ENCODE measurements at places on chromosomes 2 and 18.

DNA sequence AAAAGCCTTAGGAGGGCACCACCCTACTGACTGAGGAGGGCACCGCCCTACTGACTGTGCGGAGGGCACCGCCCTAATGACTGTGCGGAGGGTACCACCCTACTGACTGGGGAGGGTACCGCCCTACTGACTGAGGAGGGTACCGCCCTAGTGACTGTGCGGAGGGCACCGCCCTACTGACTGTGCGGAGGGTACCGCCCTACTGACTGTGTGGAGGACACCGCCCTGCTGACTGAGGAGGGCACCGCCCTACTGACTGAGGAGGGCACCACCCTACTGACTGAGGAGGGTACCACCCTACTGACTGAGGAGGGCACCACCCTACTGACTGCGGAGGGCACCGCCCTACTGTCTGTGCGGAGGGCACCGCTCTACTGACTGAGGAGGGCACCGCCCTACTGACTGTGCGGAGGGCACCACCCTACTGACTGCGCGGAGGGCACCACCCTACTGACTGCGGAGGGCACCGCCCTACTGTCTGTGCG, 150.2 kb upstream of the NFATC1 start:
- DNase-seq = no peak

DNA sequence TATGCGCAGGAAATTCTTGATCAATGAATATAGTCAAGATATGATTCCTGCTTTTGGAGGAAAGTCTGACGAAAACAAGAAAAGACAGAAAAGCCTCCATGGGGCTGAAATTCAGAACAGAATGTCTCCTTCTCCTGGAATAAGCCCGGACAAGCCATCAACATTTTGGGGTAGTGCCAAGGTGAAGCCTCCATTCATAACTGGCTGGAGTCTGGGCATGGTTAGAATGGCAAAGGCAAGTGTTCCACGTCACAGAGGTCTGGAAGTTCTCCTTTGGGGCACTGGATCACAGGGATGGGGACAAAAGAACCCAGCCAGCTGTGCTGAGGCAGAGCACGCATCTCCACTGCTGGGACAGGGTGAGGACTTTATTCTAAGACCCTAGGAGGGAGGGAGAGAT, 505.7 kb downstream of the CMPK2 start:
- DNase-seq = no peak

- no peak for DNase-seq
These were observed 1355.5 kb downstream of the SUCLG1 start for GRCh38 chr2:83103613-83104012.

GRCh38 chr2:12057436-12058166, 311.2 kb downstream of the LPIN1 start:
- no peak for DNase-seq

DNA sequence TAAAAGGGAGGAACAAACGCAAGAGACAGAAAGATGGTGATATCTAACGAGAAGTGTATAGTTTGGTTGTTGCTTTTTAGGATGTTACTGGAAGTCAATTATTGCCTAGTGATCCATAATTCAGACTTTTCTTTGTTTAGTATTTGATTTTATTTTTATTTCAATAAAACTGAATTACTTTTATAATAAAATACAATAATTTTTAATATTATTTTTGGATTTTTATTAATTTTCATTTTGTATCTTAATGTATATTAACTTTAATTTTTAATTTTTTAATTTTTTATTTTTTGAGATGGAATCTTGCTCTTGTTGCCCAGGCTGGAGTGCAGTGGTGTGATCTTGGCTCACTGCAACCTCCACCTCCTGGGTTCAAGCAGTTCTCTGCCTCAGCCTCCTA, 55.6 kb downstream of the MTA3 start:
- DNase-seq = no peak

DNA sequence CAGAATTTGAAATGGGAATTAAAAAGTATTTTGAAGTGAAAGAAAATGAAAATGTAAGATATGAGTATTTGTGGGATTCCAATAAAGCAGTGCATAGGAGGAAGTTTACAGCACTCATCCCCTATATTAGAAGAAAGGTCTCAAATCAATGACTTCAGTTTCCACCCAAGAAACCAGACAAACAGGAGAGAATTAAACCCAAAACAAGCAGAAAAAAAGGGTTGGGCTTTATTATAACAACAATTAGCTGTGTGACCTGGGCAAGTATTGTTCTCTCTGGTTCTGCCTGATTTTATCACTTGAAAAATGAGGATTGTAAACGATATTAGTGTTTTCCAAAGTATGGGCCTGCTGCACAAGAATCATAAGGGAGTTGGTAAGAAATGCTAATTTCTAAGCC, 18.3 kb upstream of the LYPD6 start:
- no peak for DNase-seq

- no peak for DNase-seq
These were observed 9.7 kb upstream of the KCNE4 start for GRCh38 chr2:223042284-223042683.

GRCh38 chr18:57025540-57025939, 121.3 kb upstream of the BOD1L2 start:
- DNase-seq = no peak

- DNase-seq = no peak
These were observed 8.6 kb upstream of the KCNE4 start for GRCh38 chr2:223043164-223043941.

DNA sequence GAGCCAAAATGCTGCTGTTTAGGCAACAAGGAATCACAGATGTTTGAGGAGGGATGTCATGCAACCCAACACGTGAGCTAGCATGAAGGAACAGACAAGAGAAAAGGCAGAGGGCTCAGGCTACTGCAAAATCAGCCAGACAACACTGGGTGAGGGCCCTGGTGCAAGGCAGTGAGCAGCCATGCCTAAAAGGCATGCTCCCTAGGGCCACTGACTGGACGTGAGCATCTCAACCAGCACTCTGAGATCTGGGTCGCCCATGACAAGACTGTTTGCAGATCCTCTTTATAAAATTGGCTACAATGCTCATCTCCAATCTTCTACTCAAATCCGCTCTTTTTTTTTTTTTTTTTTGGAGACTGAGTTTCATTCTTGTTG, 49.1 kb downstream of the KIAA2012 start:
- DNase-seq = no peak

DNA sequence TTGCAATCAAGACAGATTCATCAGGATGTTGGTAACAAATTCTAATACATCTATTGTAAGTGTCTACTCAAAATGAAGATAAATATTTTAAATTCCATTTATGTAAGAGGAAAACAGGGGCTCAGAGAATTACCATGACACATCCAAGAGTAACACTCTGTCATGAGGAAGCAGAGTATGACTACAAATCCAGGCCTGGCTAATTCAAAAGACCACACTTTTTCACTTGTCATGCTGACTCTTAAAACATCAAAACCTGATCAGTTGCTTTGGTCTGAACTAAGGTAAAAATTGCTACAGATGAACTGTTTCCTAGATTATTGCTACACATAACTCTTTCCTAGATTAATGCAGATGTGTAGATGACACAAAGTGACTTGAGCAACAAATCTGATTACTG, 880.6 kb downstream of the TSN start:
- DNase-seq = no peak

DNA sequence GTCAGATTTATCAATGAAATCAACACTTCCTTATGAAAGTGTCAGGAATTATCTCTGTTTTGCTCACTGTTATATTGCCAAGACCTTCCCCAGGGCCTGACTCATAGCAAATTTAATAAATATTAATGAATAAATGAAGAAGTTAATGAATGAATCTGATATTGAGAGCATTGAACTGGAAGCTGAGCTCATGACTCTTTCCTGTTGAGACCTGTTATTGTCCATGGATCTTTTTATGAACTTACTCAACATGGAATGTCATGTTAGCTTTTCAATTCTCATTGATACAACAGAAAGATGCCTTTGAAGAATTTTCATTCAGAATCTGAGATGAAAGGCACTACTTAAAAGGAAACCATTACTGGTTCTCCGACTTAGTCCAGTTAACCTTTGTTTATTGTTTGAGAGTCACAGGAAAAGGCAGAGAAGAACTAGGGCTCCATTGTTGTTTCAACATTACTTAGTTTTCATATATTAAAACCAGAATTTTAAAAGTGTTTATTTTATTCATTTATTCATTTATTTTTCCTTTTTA, 90.4 kb upstream of the UNC80 start:
- DNase-seq = no peak

DNA sequence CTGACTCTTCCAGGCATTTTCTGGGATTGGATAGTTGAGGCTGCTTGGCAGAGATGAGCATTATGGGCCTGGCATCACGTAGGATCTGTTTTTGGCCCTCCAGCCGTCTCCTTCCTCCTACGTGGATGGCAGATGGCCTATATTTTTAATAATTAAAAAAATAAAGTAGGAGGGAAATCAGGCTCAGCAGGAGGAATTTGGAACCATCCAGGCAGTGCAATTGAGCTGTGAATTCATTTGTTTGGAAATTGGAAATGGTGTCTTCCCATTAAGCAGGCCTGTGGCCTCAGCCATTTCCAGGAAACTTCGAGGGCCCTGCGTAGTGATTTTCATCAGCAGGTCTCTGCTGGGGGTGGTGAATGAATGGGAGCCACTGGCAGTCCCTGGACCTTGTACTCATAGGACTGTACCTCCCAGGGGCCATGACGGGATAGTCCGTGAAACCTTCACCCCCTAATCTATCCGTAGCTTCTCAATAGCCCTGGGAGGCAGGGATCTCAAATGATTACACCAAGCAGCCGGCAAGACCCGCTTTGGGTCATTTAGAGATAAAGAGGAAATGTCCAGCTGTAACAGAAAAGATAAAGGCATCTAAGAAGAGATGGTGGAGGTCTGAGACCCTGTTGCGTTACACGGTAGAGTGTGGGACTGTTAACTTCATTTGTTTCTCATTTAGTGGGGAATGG, 73.1 kb upstream of the TNP1 start:
- DNase-seq = no peak

DNA sequence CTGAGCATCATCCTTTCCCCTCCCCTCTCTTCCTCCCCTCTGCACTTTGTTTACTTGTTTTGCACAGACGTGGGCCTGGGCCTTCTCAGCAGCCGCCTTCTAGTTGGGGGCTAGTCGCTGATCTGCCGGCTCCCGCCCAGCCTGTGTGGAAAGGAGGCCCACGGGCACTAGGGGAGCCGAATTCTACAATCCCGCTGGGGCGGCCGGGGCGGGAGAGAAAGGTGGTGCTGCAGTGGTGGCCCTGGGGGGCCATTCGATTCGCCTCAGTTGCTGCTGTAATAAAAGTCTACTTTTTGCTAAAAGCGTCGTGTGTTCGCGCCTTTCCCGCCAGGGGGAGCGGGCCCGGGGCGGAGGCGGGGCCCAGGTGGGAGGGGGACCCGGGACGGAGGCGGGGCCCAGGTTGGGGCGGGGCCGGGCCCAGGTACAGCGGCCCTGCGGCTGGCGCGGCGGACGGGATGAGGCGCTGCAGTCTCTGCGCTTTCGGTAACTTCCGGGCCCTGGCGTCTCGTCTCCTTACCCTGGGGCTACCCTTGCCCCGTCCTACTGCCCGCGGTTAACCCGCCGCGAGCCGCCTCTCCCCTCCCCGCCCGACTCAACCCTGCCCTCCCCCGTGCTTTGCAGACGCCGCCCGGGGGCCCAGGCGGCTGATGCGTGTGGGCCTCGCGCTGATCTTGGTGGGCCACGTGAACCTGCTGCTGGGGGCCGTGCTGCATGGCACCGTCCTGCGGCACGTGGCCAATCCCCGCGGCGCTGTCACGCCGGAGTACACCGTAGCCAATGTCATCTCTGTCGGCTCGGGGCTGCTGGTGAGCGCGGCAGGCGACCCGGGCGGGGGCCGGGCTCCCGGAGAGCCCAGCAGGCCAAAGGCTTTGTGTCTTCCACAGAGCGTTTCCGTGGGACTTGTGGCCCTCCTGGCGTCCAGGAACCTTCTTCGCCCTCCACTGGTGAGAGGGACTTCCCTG, at the start of gene KRTCAP3:
Gene KRTCAP3 (plus strand): TSS at position 424 of the 962 bp plus-strand sequence. CDS start 32 bp downstream, at position 456.
- no peak for DNase-seq

DNA sequence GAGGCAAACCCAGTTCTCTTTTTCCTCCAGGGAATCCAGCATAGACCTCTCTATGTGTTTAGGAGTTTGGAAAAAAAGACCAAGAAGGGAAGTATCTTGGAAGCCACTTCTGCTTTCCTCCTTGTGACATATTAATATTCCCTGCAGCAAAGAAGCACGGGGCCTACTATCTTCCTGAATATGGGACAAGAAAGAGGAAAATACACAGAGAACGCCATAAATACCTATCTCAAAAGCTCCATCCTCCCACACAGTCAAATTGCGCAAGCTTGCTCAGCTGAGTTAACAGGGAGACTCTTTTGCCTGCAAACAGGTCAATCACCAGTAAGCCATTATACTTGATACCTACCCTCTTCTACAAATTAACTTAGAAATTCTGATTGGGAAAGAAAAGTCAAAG, 16.7 kb upstream of the RAPH1 start:
- no peak for DNase-seq

GRCh38 chr2:222686086-222686750, 14.8 kb downstream of the MOGAT1 start:
- no peak for DNase-seq

GRCh38 chr2:71901466-71901865, 246.2 kb downstream of the CYP26B1 start:
- no peak for DNase-seq

GRCh38 chr18:25190472-25190871, 161.5 kb downstream of the ZNF521 start:
- DNase-seq = no peak

GRCh38 chr2:68426848-68427579, 40.1 kb downstream of the FBXO48 start:
- DNase-seq = no peak

- DNase-seq = no peak
These were observed 72.2 kb downstream of the LYPD1 start for GRCh38 chr2:132597831-132598230.

DNA sequence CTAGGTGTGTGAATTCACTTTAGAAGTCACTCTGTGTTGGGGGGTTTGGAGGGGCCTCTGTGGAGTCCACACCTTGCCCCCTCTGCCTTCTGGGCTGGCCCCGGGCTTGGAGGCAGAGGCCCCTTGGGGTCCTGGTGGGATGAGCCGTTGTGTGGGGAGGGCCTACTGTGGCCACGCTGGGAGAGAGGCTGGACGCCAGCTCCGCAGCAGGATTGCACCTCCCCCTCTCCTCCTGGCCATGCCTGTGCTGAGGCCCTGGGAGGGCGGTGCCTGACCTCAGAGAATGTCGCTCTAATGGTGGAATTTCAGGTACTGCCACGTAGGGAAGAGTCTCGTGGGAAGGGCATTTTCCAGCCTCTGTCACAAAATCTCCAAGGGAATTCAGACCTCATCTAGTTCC, 237.0 kb downstream of the ATAD2B start:
- DNase-seq = no peak

All from neural crest cell (in vitro differentiated cells).